Stimulated activated effector memory CD8-positive, alpha-beta T cell treated with anti-CD3 and anti-CD28 coated beads, Interleukin-12 subunit alpha, Interleukin-12 subunit beta, amount 100 ng/mL, for 72 hours (primary cell): ENCODE measurements at places on chromosomes 6 and 20.

- DNase-seq: peak; percentile 70
These were observed at the start of gene HLA-DPB1 for GRCh38 chr6:33075568-33076405. Gene HLA-DPB1 (plus strand): TSS chr6:33075990. CDS start chr6:33076042, 52 bp downstream.

DNA sequence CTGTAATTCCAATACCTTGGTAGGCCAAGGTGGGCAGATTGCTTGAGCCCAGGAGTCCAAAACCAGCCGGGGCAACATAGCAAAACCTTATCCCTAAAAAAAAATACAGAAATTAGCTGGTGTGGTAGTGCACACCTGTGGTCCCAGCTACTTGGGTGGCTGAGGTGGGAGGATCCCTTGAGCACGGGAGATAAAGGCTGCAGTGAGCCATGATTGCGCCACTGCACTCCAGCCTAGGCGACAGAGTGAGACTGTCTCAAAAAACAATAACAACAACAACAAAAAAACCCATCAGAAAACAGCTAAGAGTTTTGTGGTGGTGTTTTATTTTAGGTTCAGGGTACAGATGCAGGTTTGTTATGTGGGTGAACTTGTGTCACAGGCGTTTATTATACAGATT lies 42.9 kb upstream of the FANCE start:
- DNase-seq: no peak

DNA sequence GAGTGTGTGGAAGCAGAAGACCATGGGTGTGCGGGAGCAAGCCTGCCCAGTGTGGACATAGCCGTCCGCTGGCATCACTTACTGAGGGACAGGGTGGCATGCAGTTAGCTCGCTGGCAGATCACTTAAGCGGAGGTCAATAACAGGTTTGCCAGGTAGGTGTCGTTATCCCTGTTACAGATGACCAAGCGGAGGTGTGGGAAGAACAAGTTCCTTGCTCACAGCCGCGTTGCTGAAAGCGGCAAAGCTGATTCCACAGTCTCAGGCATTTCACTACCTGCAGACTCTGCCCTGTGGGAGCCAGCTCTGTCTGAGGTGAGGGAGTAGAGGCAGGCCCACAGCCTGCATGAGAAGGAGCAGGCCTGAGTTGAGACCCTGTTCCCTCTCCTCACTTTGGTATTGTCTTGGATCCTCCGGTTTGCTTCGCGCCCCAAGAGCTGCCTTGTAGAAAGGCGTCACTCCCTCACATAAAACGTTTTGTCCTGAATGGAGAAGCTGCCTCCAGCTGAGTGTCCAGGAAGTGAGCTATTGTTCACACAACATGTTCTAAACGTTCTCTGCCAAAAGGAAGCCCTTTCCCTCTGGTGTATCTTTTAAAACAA lies 96.9 kb downstream of the TCP11 start:
- DNase-seq: no peak

GRCh38 chr6:70706491-70707123 lies 38.9 kb downstream of the SMAP1 start:
- no peak for DNase-seq

DNA sequence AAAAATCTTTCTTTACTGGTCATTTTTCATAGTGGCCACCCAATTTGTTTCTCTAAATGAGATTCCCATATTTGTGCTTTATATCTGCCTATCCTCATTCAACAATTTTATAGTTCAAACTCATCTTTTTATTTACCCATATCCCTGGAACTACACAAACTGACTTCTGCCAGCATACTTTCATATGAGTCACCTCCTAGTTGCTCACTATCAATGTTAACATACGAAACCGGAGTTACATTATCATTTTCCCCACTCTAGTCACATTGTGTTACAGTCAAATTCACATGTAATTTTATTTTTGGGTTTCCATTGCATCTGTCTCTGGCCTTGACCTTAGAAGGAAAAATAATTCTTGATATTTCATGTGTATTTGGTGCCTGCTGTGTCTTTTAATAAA lies 499.4 kb downstream of the MAFB start:
- DNase-seq: no peak

- no peak for DNase-seq
These were observed 22.2 kb downstream of the TNXB start for GRCh38 chr6:32086661-32087573.

DNA sequence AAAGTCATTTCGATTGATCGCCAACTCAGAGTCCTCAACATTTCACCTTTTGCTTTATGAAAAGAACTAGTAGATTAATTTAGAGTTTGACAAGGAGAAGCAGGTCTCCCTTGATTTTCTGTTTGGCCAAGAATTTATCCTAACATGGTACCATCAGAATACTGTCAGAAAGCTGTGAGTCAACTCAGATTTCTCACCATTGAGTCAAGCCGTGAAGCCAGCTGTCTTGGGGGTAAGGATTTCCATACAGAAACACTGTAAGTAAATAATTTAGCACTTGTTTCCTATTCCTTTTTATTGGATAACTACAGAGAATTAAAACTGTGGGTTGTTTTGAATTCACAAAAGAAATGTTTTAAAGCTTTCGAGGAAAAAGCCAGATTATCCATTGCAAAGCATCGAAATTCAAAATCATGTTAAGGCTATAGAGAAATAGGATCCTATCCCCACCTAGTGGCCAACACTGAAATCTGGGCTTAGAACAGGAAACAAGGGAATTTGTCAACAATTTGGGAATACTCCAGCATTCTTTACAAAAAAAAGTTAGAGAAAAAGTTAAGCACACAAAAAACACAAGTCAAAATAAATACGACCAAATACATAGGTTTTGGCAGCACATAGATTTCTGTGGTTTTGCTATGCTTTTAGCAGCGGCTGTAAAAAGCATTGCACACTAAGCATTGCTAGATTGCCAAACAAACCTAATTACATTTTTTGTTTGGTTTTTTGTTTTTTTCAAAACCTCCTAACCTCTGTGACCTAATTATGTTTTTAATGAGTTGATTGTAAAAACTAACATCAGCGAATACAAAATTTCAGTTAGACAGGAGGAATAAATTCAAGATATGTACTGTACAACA lies 44.2 kb downstream of the COL11A2 start:
- DNase-seq: no peak

GRCh38 chr6:6152060-6152459 lies 145.3 kb upstream of the NRN1 start:
- no peak for DNase-seq

GRCh38 chr6:47832386-47833100 lies 50.7 kb downstream of the OPN5 start:
- DNase-seq: no peak

- no peak for DNase-seq
These were observed 129.3 kb downstream of the KLHL32 start for GRCh38 chr6:97053643-97054411.

DNA sequence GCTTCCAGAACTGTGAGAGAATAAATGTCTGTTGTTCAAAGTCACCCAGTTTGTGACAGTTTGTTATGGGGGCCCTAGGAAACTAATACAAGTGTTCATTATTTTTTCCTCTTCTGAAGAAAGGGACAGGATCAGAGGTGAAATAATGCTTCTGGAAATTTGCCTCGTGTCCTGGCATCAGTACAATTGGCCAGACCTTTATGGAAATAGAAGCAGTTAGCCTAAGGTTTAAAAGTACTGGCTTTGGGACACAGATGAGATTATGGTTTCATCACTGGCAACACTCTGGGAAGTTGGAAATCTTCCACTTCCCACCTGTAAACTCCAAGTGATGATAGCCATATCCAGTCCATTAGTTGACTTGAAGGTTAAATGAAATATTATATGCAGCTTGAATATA lies 88.7 kb downstream of the PLCB1 start:
- no peak for DNase-seq

GRCh38 chr20:13736436-13737191 lies 48.1 kb downstream of the ESF1 start:
- DNase-seq: no peak

GRCh38 chr20:61413752-61414151 lies 161.7 kb downstream of the CDH4 start:
- no peak for DNase-seq

- DNase-seq: no peak
These were observed 622 bp upstream of the KIZ start for GRCh38 chr20:21125072-21125848.

DNA sequence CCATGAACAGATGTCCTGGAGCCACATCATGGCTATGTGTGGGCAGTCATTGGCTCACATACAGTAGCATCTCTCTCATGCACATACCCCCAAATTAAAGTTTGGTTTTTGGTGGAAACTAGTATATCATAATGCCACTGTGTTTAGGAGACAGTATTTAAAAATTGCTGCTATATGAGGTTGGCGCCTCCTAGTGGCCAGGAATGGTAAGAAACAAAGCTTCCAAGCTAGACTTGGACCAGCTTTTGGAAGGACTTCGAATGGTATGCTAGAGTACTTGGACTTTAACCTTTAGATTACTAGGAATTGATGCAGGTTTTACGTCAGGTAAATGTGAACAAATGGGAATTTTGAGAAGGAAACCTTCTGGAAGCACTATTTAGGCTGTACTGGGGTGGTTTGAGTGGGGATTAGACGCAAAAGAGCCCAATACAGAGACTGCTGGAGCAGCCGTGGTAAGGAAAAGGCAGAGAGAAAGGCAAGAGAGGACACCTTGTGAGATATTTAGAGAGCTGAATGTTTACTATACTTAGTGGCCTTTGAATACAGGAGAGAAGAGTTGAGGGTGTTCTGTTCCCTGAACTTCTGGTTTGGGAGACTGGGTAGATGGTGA lies 23.8 kb downstream of the PRSS35 start:
- DNase-seq: peak; percentile 70

DNA sequence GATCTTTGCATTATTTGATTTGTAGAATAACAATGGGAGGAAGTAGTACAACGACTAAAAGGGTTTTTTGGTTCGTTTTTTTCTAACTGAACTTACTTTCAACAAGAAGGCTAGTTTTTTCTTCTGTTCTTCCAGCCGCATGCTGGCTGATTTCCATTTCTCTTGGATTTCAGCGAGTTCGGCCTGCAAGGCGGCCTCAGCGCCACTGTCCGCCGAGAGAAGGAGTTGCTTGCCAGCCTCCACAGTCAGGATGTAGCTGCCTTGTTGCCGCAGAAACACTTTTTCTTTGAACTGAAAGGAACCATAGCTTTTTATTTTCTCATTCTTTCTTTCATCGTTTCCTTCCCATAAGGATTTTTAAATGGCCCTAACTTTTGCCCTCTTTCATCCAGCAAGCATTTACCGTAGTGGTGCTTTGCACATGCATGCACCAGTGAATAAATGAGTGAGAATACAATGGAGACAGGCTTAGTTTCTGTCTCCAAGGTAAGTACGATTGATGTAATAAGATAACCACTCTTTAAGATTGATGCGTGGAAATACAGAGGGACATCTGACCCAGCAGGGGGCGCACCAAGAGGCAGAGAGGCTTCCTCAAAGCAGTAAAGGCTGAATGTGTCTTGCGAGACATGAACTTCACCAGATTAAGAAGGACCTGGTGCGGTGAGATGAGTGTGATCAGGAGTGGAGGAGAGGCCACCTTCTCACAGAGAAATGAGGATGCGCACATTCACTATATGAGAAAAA lies 398.8 kb downstream of the ESR1 start:
- DNase-seq: no peak

DNA sequence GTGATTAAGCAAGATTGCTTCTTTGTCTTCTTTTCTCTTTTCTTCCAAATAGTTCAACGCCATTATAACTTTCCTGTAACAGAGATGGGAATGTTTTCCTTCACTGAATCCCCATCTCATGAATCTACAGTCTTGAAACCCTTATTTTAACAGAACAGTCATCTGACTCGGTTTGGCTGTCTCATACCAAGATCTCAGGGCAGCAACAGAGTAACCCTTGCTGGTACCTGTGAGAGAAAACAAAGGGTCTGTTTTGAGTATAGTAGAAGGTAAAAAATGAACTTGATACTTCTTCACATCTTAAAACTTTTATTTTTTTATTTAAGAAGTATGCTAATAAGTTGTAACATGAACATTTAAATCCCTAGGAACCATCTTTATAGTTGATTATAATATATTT lies 19.6 kb upstream of the DSE start:
- DNase-seq: no peak

DNA sequence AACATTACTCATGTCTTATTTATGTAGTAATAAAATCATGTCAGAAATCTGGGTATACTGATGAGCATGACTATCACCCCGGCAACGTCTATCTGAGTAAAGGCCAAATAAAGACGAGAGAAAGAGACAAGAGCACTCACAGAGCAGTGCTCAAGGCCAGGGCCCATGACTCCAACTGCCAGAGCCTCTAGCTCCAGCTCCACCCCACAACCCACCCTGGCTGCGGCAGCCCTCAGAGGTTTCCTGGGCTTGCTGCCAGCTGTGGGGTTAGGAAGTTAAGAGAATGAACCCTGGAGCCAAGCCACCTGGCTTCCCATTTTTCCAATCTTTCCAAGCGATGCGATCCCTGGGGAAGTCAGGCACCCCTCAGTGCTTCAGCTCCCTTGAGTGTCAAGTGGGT lies 92.0 kb upstream of the PAX1 start:
- DNase-seq: no peak
